ENCODE measurements at places on chromosomes 4 and X. TPM values are rescaled to one million over a fixed set of nuclear protein-coding genes. Genes with fewer than 3 reads are reported as not detected.

FRMD7 gene
- not detected for total RNA-seq

SMARCA5 gene
- total RNA-seq = 61.5 TPM

UGT2B11 gene
- 0.14 TPM for total RNA-seq

MAGEA8 gene
- not detected for total RNA-seq

PCDH18 gene
- total RNA-seq = 18.3 TPM

MGARP gene
- total RNA-seq = 130 TPM

CFP gene
- total RNA-seq = 8.2 TPM

FHIP1A gene
- total RNA-seq = 4.9 TPM

P2RY8 gene
- total RNA-seq = 11.4 TPM

ZNF732 gene
- 0.78 TPM for total RNA-seq

VSIG4 gene
- 296 TPM for total RNA-seq

PABPC1L2B gene
- 0.41 TPM for total RNA-seq

CCNB3 gene
- total RNA-seq = 0.57 TPM

AMER1 gene
- 4.7 TPM for total RNA-seq

VCX gene
- total RNA-seq = not detected

SHISA3 gene
- 2.8 TPM for total RNA-seq

NAA11 gene
- total RNA-seq = not detected

MAGEB1 gene
- not detected for total RNA-seq

MAP7D2 gene
- total RNA-seq = 1.9 TPM
